Stimulated activated CD4-positive, alpha-beta T cell treated with anti-CD3 and anti-CD28 coated beads, Interleukin-2, amount 100 ng/mL, for 48 hours (primary cell): ENCODE measurements at places on chromosomes 4 and X.

DNA sequence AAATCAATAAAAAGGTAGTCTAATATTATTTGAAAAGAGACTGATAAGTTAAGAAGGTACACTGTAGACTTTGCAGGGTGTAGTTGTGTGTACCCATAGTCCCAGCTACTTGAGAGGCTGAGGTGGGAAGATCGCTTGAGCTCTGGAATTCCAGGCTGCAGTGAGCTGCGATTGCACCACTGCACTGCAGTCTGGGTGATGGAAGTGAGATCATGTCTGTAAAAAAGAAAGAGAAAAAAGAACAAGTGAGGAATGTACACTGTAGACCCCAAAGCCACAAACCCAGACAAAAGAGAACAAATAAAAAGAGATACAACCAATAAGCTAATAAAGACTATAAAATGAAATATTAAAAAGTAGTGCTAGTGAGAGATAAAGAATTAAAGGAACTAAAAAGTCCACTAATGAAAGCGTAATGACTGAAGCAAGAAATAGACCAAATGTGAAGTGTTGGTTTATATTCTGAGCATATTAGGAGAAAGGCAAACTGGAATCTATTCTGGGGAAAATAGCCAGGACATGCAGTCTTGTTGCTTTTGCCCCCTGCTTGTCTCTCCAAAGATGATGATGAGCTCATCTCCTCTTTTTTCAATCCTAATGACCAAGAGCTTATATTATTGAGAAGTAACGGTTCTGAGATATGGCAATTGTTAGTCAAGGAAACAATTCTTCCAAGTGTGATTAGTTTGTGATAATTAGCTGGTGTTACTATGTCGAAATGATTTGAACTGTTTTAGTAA is 19.1 kb downstream of the GSX2 start:
- no peak for DNase-seq

DNA sequence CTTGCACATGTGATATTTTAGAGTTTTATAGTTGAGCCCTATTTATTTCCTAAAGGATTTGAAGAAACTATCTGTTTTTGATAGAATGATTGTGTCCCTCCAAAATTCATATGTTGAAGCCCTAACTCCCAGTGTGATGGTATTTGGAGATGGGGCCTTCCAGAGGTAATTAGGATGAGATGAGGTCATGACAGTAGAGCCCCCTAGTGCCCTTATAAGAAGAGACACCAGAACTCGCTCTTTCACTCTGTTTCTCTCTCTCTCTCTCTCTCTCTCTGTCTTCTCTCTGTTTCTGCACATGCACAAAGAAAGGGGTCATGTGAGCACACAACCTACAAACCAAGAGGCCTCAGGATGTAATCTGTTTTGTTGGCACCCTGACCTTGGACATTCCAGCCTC is 921.9 kb upstream of the DIAPH2 start:
- DNase-seq = no peak

DNA sequence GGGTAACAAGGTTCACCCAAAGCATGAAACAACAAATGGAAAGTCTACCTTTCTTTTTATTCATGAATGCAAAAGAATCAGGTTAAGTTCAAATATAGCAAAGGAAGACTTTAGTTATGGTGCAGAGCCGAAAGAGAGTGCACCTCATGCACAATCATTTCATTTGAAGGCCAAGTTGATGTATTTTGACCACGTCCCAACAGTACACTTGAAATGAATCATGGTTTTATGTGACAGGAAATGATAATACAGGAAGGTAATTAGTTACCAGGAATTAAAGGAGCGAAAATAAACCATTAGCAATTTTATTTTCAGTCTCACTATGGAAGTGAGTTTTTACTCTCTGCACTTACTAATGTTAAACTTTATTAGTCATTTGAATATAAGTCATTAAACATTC is 281.2 kb upstream of the DIAPH2 start:
- no peak for DNase-seq

DNA sequence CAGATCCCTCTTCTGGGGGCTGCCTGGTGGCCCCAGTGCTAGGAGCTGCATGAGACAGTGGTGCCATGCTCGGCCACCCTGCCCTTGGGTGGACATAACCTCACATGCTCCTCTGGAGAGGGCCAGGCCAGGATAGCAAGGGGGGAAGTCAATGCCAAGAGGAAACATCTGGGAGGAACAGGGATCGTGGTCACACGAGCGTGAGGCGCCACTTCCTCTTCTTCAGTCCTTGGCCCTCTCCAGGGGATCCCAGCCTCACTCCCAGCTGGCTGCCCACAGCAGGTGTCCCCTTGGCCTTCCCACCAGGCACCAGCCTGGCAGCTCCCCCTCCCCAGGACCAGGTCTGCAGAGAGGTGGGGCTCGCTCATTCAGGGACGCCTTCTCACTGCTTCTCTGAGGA is 28.6 kb downstream of the TBC1D14 start:
- DNase-seq = no peak

DNA sequence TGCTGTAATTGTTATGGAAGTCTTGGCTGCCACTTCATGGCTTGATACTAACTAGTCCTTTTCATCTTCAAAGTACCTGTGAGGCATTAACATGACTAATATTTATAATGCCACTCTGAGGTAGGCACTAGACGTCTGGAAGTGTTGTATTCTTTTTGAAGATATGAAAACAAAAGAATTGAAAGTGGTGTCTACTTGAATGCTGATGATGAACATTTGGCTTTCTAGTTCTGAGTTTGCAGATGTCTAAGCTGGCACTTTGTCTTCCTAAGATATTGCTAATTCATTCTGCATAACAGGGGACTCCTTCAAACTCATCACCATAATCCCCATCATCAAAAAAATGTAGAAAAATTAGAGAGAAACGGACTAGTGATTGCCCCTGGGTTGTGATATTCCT is 41.6 kb upstream of the HAND2 start:
- DNase-seq = no peak

- no peak for DNase-seq
Observed at GRCh38 chrX:64152857-64153256, 52.7 kb downstream of the AMER1 start.

DNA sequence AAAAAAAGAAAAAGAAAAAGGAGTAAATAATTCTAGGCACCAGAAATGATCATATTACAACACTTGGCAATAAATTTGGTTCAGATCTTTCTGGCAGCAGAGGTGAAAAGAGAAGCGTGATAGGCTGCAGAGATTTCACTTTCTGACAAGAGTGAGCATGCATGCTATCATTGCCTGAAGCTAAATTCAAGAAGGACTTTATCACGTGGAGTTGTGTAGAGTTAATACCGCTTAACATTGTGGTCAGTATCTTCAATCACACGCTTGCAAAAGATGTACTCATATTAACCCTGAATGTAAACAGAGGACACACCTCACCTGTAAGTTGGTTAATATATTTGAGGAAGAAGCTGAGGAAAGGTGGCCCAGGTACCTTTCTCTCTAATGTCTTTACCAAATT is 31.4 kb upstream of the RBPJ start:
- DNase-seq = no peak

- no peak for DNase-seq
Observed at GRCh38 chrX:154381271-154381670, 2.2 kb downstream of the EMD start.

GRCh38 chr4:123696687-123697086 is 300.1 kb downstream of the SPRY1 start:
- no peak for DNase-seq

- no peak for DNase-seq
Observed at GRCh38 chr4:125283707-125284279, 31.0 kb upstream of the FAT4 start.

DNA sequence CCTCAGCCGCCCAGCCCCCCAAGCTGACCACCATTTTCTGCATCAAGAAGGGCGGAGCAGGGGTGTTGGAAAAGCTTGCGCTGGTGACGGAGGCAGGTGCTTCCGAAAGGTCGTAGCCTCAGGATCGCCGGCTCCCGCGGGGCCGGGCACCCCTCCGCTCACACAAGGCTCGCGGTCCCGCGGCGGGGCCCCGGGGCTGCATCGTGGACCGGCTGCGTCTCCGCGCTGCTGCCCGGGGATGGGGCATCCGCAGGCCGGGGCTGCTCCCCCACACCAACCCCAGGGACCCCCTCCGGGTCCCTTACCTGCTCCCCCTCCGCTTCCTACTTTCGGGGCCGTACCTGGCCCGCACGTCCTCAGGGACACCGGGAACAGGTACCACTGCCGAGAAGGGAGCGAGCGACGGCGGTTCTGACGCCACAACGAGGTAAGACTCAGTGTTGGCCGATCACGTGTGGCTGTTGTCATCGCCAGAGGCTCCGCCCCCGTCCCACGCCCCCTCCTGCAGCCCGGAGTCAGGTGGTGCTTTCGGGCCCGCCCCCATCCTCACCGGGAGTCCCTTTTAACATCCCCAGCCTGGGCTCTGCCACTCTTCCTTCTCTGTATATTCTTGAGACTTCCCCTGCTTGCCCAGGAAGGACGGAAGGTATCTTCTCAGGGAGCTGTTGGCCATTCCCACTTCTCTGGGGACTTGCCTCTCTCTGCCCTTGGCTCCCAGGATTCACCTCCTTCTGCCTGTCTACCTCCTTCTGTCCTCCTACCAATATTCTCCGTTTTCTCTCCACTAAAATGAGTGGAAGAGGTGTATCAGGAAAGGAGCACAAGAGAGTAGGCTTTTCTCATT is at the start of gene BEX2:
Gene BEX2 (minus strand): TSS at position 436 of the 844 bp plus-strand sequence. CDS start 1,014 bp downstream, outside the sequence.
- peak; percentile 70 for DNase-seq

DNA sequence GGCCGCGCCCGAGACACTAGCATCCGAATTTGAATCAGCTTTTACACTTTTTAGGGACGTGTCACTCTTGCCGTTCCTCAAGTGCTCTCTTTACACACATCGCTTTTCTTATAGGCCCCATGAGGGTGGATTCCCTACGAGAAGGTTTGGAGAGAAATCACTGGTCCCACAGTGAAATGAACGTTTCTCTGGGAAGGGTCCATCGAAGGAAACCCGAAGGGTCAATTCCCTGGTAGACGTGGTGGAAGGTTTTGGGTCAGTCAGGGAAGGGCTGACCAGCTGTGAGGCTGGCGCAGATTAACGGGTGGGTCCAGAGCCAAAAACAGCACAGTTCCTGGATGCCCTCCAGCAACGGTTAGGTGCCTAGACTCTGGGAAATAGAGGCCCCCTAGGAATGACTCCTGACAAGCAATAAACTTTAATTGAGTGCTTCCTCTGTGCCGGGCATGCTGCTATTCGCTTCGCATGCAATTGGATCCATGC is 35.9 kb downstream of the ETDC start:
- DNase-seq = no peak
